ENCODE measurements at places on chromosomes 3 and 15. TPM values are rescaled to one million over a fixed set of nuclear protein-coding genes. Genes with fewer than 3 reads are reported as not detected.

Gene CFAP92
- total RNA-seq: not detected

Gene SAMMSON
- total RNA-seq: not detected

Gene CCDC80
- total RNA-seq: not detected

Gene SAMD7
- not detected for total RNA-seq

Gene APBA2
- total RNA-seq: 52.4 TPM

Gene PLSCR5
- total RNA-seq: not detected

Gene EBLN2
- total RNA-seq: 10.2 TPM

Gene ENTPD3
- total RNA-seq: not detected

Gene MFAP1
- 25.9 TPM for total RNA-seq

Gene PARP6
- 111 TPM for total RNA-seq

GRCh38 chr15:72058585-72058984 is 59.4 kb downstream of the MYO9A start:
- no peak for DNase-seq

DNA sequence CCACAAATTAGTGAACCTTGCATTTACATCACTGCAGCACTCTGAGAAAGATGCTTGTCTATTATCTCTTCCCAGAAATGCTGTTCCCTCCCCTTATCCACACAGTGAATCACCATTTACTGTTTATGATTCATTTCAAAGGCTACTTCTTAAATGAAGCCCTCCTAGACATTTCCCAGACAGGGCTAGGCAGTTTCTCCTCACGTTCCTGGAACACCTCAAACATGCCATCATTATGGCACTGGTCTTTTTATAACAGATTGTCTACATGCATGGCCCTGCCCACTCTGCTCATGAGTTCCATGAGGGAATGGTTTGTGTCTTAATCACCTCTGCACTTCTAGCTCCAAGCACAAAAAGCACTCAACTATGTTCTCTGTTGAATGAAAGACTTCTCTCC is 32.2 kb upstream of the TM2D3 start:
- DNase-seq: no peak

GRCh38 chr3:72606005-72606800 is 242.0 kb downstream of the SHQ1 start:
- DNase-seq: no peak

DNA sequence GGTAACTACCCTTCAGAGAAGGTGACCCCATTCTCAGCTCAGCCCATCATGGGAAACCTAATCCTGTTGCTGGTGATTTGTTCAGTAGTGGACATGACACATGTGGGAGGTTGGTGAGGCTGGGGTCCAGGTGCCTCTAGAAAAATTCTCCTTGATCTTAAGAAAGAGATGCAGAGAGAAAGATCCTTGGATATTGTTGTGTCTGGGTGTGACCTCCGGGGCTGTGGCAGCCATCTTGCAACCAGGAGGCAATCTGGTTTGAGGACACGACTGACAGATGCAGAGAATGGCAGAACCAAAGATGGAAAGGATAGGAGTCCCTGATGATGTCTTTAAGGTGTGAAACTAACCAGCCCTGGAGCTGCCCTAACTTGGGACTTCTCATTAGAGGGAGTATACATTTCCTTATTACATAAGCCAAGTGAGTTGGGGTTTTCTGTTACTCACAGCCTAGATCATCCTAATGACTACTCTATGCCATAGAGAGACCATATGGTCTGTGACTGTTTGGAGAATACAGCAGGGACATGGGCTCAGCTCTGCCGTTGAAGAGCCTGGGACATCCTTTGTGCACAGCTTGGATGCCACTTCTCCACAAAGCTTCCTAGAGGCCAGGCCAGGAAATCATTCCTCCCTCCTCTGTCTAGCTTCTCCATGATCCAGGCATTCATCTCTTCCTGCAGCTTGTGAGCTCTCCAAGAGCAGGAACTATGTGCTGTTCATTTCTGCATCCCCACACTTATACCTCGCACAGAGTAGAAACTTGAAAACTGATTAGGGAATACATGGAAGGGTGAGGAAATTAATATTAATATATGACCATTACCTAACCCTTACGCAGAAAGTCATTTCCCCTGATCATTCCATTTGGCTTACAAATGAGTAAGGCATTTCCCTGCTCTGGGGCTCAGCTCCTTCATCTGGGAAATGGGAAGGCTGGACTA is 45.9 kb downstream of the HRH1 start:
- DNase-seq: no peak

- no peak for DNase-seq
Measured at GRCh38 chr3:196120291-196120951, 38.5 kb upstream of the TFRC start.

DNA sequence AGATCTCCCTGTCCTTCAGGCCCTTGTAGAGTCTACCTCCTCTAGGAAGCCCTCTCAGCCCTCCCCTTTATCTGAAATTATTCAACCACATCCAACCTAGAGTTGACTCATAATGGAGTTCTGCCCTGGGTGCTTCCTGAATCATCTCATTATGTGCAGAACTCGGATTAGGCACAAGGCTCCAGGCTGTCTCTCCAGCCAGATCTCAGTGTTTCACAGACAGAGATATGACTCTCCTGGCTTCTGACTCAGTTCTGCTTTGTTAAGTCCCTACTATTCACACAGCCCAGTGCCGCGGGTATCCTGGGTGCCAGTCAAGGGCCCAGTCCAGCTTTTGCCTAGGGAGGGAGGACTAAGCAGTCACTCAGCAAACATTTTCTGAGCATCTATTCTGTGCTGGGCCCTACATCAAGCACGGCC is 9.3 kb downstream of the STRA6 start:
- no peak for DNase-seq

DNA sequence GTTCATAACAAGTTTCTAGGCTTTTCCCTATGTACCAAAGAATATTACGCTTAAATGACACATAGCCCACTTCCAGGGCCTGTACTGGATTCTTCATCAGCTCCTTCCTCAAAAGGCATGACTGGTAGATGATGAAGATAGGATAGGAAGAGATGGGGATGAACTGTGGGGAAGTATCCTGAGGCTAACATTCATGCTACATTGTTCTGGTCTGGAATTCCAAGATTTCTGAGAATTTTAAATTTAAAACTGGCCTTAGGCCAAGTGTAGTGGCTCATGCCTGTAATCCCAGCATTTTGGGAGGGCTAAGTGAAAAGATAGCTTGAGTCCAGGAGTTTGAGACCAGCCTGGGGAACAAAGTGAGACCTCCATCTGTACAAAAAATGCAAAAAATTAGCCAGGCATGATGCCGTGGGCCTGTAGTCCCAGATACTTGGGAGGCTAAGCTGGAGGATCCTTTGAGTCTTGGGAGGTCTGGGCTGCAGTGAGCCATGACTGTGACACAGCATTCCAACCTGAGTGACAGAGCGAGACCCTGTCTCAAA is 160.1 kb upstream of the PLAAT1 start:
- DNase-seq: no peak

DNA sequence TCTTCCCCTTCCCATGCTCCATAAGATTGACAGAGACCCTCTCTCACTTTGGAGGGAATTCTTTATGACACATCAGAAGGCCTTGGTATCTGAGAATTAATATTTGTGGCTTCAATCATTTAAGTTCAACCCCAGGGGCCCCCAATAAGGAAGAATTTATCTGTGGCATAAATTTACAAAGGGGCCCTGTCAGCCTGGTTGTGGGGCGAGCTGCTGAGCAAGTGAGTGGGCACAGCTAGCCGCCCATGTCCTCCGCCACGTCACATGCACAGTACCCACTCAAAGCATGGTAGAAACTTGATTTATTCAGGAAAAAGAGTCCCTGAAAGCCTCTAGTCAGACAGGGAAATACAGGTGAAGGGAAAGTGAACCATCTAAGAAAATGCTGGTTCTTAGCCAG is 13.3 kb downstream of the PLXNB1 start:
- DNase-seq: no peak

- no peak for DNase-seq
Measured at GRCh38 chr15:85681386-85681785, 113.3 kb downstream of the KLHL25 start.

Data from CD4-positive, alpha-beta memory T cell (primary cell).